ENCODE measurements at places on chromosomes 16 and 17. TPM values are rescaled to one million over a fixed set of nuclear protein-coding genes. Genes with fewer than 3 reads are reported as not detected.

RCVRN gene
- total RNA-seq: 0.35 TPM

SMIM22 gene
- not detected for total RNA-seq

CXCL16 gene
- not detected for total RNA-seq

KRTAP1-4 gene
- total RNA-seq: not detected

SDR42E2 gene
- not detected for total RNA-seq

CSH2 gene
- total RNA-seq: not detected

CDRT15 gene
- not detected for total RNA-seq

C17orf78 gene
- total RNA-seq: not detected

GTF3C1 gene
- 123 TPM for total RNA-seq

TBC1D26 gene
- 1.9 TPM for total RNA-seq

DCTN5 gene
- 96.7 TPM for total RNA-seq

TBC1D3I gene
- total RNA-seq: 0.96 TPM

ATP6V0D1 gene
- 55.4 TPM for total RNA-seq

MYH11 gene
- total RNA-seq: 0.09 TPM

ZFPM1 gene
- total RNA-seq: 11.2 TPM

CA4 gene
- total RNA-seq: 0.26 TPM

SLX4 gene
- 17.2 TPM for total RNA-seq

ANKFN1 gene
- 0.11 TPM for total RNA-seq

CDR2L gene
- total RNA-seq: 24.1 TPM

MEIOB gene
- total RNA-seq: not detected

NPIPB5 gene
- total RNA-seq: 159 TPM

TNFRSF17 gene
- total RNA-seq: not detected

All from neural crest cell (in vitro differentiated cells).